ENCODE measurements at places on chromosomes 12 and 14. TPM values are rescaled to one million over a fixed set of nuclear protein-coding genes. Genes with fewer than 3 reads are reported as not detected.

The DTX1 gene
- 0.25 TPM for total RNA-seq

- H3K4me1 ChIP-seq, result no peaks in the 10 kb centered on the region
- H3K27ac ChIP-seq, result no peak overlapping the region
- peak; percentile 45 for DNase-seq
- no peak overlapping the region for H3K4me3 ChIP-seq
Observed at GRCh38 chr12:14664434-14665023, 31.9 kb downstream of the GUCY2C start.

- H3K4me1 ChIP-seq, result peaks cover 17% of the 10 kb centered on the region
- no peak overlapping the region for H3K4me3 ChIP-seq
- DNase-seq, result no peak
- H3K36me3 ChIP-seq, result no peaks in the 10 kb centered on the region
- no peak overlapping the region for H3K27ac ChIP-seq
Observed at GRCh38 chr14:96221109-96221650, 16.5 kb downstream of the BDKRB2 start.

DNA sequence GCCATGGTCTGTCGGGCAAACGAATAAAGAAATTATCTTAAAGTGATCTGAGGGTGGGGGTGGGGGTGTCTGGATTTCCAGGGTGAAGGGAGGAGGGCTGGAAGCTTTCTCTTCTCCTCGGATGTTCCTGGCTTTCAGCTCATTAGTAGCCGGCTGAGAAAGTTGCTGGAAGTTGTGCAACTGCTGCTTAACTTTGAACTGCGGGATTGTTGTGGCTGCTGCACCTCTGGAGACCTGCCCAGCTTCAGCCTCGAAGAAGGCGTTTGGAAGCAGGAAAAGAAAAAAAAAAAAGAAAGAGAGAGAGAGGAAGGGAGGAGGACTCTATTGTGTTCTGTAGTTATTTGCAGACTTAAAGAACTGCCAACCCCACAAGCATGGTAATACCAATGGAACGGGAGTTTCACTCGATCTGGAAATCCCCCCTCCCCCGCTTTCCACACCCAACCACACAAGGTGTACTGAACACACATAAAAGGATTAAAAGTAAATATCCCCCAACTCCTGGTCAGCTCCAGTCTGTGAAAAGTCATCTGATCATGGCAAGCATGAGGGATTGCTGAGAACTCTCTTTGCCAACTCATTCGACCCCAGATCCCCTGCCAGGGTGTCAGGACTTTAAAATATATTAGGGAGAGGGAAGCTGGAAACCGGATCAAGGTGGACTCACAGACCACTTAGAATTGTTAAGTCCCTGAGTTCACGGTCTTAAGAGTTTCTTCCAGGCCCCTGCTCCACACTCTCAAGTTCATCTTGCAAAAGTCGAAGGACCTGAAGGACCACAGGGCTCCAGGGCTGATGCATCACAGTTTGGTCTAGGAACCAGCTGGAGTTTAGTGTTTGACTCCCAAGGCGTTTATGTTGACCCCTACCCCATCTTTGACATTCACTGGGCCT, at the start of gene RASSF9:
RASSF9 (minus strand) TSS at position 213 of the 894 bp plus-strand sequence; CDS start at position 5, 208 bp downstream.
- H3K27ac ChIP-seq, result no peak within 1 kb of the TSS
- no peaks in the 10 kb centered on the region for H3K36me3 ChIP-seq
- H3K27me3 ChIP-seq, result no peaks in the 10 kb centered on the region
- H3K4me3 ChIP-seq, result no peak within 1 kb of the TSS
- H3K4me1 ChIP-seq, result no peaks in the 10 kb centered on the region

DNA sequence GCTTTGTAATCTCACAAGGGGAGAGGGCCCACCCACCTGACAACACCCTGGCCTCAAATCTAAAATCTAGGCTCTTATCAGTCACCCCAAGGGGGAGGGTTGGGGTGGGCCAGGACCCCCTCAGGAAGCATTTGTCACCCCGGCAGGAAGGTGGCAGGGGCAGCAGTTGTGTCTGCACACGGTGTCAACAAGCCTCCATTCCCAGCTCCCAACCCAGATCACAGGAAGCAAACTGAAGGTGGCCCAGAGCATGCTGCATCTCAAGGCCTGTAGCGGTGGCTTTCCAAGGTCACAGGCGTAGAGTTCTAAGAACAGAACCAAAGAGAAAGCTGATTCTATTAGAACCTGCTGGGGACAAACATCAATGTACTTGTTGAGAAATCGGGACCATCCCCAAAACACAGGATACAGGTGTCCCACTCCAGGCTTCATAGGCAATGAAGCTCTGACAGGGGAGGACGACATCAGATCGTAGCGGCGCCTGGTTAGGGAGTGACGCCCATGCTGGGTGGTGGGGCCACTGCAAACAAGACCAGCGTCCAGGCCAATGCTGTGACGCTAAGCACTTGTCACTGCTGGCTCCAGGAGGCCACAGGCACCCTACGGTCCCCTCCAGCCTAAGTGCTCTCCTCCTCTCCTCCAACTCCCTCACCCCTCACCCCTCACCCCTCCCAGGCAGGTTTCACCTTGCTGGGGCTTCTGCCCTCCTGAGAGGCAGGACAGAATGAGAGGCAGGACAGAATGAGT, 52.9 kb downstream of the CCDC88C start:
- H3K27ac ChIP-seq, result no peak overlapping the region
- H3K36me3 ChIP-seq, result no peaks in the 10 kb centered on the region
- no peaks in the 10 kb centered on the region for H3K27me3 ChIP-seq
- no peak for DNase-seq
- peaks cover 46% of the 10 kb centered on the region for H3K4me1 ChIP-seq

- peaks cover 49% of the 10 kb centered on the region for H3K4me1 ChIP-seq
- H3K27me3 ChIP-seq, result no peaks in the 10 kb centered on the region
- peak; percentile 67 for DNase-seq
- peaks cover 14% of the 10 kb centered on the region for H3K36me3 ChIP-seq
- peak overlapping the region; percentile 94 for H3K27ac ChIP-seq
Observed at GRCh38 chr12:30796313-30796780, 41.6 kb upstream of the CAPRIN2 start.

- no peak for DNase-seq
- peaks cover 11% of the 10 kb centered on the region for H3K4me1 ChIP-seq
- H3K4me3 ChIP-seq, result no peak overlapping the region
- H3K36me3 ChIP-seq, result no peaks in the 10 kb centered on the region
- no peak overlapping the region for H3K27ac ChIP-seq
Observed at GRCh38 chr12:54472494-54473262, 724 bp downstream of the GTSF1 start.

The LRTM2 gene
- total RNA-seq, result not detected

The OR6C2 gene
- not detected for total RNA-seq

The MYF6 gene
- total RNA-seq, result not detected

The GLIPR1L1 gene
- total RNA-seq, result not detected

DNA sequence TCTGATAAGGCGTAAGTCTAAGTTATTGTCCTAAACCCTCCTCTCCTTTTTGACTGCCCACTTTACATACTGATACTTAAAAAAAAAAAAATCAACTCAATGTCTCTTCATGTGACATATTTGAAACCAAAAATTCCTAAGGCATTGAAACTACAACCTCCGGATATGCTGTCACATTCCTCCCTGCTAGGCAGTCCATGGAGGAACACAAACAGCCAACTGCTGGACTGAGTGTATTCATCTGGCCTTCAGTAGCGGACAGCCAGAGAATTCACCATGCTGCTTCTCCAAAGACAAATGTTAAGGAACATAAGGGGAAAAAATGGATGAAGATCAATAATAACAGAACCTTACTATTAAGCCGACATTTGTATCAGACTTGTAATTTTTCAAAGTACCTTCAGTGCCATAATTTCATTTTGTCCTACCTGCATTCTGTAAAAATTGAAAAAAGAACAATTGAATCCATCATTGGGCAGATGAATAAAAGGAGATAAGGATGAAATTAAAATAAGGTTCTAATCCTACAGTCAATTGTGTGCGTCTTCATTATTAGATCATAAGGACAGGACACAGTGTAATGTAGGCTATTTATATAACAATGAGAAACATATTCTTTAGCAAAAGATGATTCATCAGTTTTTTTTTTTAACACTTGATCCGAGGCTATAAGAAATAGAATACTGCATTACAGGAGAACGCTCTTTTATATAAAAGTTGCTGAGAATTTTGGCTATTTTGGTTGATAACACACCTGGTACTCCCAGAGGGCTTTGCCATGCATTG, 12.2 kb downstream of the RERG start:
- no peak overlapping the region for H3K27ac ChIP-seq
- no peaks in the 10 kb centered on the region for H3K27me3 ChIP-seq
- no peak for DNase-seq
- no peaks in the 10 kb centered on the region for H3K4me1 ChIP-seq
- no peaks in the 10 kb centered on the region for H3K36me3 ChIP-seq

The NT5DC3 gene
- 13.2 TPM for total RNA-seq

GRCh38 chr12:96776908-96777307, 130.1 kb upstream of the NEDD1 start:
- no peaks in the 10 kb centered on the region for H3K27me3 ChIP-seq
- no peak for DNase-seq
- no peaks in the 10 kb centered on the region for H3K4me1 ChIP-seq
- H3K36me3 ChIP-seq, result no peaks in the 10 kb centered on the region
- no peak overlapping the region for H3K4me3 ChIP-seq

The VWF gene
- total RNA-seq, result 0.88 TPM

- H3K27ac ChIP-seq, result no peak overlapping the region
- no peaks in the 10 kb centered on the region for H3K27me3 ChIP-seq
- H3K4me3 ChIP-seq, result no peak overlapping the region
- DNase-seq, result no peak
Observed at GRCh38 chr12:78494911-78495310, 369.7 kb upstream of the SYT1 start.

The SYNDIG1L gene
- 0.52 TPM for total RNA-seq

The MYF5 gene
- total RNA-seq, result not detected

DNA sequence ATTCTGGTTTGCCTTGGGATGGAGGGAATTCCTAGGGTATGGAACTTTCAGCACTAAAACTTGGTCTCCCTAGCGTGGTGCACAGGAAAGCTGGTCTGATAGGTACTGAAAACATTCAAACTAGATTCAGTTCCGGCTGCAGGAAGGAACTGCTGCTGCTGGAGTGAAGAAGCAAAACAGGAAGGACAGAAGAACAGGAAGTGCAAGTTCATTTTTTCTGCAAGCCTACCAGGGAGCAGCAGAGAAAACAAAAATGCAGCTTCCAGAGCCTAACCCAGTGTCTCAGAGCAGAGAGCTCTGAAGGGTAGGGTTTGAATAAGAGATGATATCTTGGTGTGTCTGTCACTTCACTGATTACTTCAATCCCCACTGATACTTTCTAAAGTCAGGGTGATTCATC, 165.2 kb downstream of the VRK1 start:
- H3K27ac ChIP-seq, result no peak overlapping the region
- no peaks in the 10 kb centered on the region for H3K4me1 ChIP-seq
- DNase-seq, result no peak

DNA sequence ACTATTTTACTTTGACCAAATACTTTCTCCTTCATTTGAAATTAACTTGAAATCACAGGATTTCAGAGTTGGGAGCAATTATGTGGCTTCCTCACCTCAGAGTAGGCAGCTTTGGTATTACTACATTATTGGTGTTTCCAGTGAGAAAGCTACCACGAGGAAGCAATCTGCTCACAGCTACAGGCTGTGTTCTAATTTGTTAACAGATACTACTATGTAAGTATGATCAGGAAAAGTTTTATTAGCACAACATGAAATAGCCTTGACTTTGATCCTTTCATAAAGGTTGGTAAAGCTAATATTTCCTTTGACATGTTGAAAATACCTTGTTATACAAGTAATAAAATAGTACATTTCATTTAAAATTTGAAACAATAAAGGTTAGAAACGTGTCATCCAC, 30.6 kb downstream of the TAOK3 start:
- no peaks in the 10 kb centered on the region for H3K27me3 ChIP-seq
- H3K4me3 ChIP-seq, result no peak overlapping the region
- no peaks in the 10 kb centered on the region for H3K36me3 ChIP-seq
- H3K27ac ChIP-seq, result no peak overlapping the region

DNA sequence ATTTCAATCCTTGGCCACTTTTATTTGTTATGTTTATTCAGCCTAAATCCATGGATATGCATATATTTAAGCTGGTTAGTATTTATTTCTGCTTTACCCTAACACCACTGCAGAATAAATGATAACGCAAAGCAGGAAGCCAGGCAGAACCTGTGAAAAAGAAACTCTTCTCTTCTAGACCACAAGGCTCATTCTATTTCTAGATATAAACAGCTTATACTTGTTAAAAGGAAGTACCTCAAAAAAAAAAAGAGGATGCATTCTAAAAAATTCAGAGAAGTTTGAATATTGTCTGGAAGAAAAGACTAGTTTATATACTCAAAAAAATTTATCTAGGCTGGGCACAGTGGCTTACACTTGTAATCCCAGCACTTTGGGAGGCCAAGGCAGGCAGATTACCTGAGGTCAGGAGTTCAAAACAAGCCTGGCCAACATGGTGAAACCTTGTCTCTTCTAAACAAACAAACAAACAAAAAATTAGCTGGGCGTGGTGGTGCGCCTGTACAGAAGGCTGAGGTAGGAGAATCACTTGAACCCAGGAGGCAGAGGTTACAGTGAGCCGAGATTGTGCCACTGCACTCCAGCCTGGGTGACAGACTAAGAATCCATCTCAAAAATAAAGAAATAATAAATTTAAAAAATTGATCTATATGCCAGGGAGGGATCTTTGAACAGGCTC, 55.8 kb downstream of the GALNT4 start:
- 0 out of 2 replicates have a peak, but pooled peaks cover 6% of the 10 kb centered on the region for H3K4me1 ChIP-seq
- DNase-seq, result no peak
- H3K27ac ChIP-seq, result no peak overlapping the region
- no peaks in the 10 kb centered on the region for H3K36me3 ChIP-seq
- H3K4me3 ChIP-seq, result no peak overlapping the region
- H3K27me3 ChIP-seq, result no peaks in the 10 kb centered on the region

GRCh38 chr12:3280967-3281366, 203.8 kb downstream of the TSPAN9 start:
- no peak for DNase-seq
- H3K4me3 ChIP-seq, result no peak overlapping the region
- H3K27me3 ChIP-seq, result 0 out of 2 replicates have a peak, but pooled peaks cover 12% of the 10 kb centered on the region
- no peaks in the 10 kb centered on the region for H3K36me3 ChIP-seq

DNA sequence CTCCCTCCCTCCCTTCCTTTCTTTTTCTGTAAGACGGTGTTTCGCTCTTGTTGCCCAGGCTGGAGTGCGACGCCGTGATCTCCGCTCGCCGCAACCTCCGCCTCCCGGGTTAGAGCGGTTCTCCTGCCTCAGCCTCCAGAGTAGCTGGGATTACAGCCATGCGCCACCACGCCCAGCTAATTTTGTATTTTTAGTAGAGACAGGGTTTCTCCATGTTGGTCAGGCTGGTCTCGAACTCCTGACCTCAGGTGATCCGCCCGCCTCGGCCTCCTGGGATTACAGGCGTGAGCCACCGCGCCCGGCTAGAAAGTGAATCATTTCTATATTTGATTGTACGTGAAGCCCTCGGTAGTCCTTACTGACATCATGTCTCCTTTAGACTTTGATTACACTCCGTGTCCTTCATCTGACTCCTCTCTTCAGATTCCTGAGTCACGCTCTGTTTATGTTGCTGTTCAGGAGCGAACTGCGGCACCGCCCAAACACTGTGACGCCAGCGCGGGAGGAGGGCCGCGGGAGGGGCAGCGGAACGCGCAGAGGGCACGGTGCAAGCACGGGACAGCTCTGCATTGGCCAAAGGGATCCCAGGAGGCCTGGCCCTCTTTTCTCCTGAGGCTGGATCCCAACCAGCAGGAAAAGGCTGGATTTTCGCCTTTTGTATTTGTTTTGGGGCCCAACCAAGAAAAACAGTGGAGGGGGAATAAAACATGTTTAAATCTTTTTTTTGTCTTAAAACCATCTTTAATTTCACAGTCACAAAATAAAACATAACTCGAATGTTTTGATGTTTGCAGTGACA, 538 bp upstream of the GABARAPL1 start:
- DNase-seq, result peak; percentile 99
- H3K27me3 ChIP-seq, result no peaks in the 10 kb centered on the region
- H3K4me1 ChIP-seq, result peaks cover 20% of the 10 kb centered on the region

The ESRRB gene
- total RNA-seq, result not detected

Measured in PC-9 (cell line).